ENCODE measurements at places on chromosomes 12 and 14. TPM values are rescaled to one million over a fixed set of nuclear protein-coding genes. Genes with fewer than 3 reads are reported as not detected.
A peak's percentile ranks its signal among the peaks of the same experiment; 100 is the strongest.

DNA sequence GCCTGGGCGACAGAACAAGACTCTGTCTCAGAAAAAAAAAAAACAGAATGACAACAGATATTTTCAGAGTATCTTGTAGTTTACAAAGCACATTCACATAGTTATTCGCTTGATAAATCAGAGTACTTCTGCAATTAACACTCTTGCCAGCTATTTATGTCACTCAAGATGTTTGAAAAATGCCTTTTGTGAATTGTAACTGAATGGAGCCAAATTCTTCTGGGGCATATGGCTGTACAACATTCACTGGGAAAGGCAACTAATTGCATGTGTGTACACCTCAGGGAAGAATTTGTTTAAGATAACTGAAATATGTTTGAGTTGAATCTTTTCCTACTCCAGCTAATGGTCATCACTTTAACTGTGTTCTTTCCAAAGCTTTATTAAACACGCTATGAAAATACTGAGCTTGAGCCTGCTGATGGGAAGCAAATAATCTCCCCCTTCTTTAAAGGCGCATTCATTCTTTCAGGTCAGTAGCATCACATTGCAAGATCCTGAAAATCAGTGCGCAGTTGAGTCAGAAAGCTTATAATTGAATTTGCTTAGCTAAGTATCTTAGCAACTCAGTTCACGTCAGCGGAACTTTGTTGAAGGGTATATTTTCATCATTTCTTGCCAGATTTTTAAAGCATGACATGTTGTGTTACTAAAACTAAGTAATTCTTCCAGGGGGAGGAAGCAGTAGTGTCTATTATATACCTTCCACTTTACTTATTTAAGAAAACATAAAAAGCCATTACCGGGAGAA is 66.6 kb downstream of the SINHCAF start:
- DNase-seq: no peak

PMCH gene
- not detected for total RNA-seq

- DNase-seq: no peak
These were observed 5.6 kb upstream of the JAG2 start for GRCh38 chr14:105173901-105174894.

GRCh38 chr12:51009056-51009440 is 17.1 kb downstream of the SLC11A2 start:
- no peak for DNase-seq

- DNase-seq: no peak
These were observed 477.1 kb downstream of the FSCB start for GRCh38 chr14:44029933-44030332.

GRCh38 chr12:11798006-11798708 is 148.7 kb downstream of the ETV6 start:
- no peak for DNase-seq

- DNase-seq: no peak
These were observed 61.0 kb upstream of the RERGL start for GRCh38 chr12:18151036-18151435.

DNA sequence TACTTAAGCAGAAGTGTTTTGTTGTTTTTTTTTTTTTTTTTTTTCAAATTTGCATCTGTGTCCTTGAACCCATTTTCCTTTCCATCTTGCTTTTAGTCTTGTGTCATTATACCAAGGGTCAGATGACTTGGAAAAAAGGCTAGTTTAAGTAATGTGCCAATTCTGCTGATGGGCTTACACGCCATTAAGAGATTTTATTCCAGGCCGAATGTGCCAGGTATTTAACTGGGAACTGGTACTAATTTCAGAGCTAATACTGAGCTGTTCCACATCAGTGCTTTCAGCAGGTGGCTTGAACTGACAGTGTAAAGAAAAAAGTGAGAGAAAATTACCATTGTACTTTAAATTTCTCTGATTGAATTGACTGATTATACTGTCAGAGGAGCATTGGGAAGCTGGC is 224.9 kb downstream of the NPAS3 start:
- DNase-seq: no peak

- DNase-seq: no peak
These were observed 2.6 kb upstream of the KRT81 start for GRCh38 chr12:52293926-52294325.

ARMH4 gene
- not detected for total RNA-seq

- DNase-seq: peak; percentile 42
These were observed 46.7 kb downstream of the GXYLT1 start for GRCh38 chr12:42097971-42098370.

- peak; percentile 19 for DNase-seq
These were observed 178.0 kb downstream of the GRIP1 start for GRCh38 chr12:66500841-66501240.

DNA sequence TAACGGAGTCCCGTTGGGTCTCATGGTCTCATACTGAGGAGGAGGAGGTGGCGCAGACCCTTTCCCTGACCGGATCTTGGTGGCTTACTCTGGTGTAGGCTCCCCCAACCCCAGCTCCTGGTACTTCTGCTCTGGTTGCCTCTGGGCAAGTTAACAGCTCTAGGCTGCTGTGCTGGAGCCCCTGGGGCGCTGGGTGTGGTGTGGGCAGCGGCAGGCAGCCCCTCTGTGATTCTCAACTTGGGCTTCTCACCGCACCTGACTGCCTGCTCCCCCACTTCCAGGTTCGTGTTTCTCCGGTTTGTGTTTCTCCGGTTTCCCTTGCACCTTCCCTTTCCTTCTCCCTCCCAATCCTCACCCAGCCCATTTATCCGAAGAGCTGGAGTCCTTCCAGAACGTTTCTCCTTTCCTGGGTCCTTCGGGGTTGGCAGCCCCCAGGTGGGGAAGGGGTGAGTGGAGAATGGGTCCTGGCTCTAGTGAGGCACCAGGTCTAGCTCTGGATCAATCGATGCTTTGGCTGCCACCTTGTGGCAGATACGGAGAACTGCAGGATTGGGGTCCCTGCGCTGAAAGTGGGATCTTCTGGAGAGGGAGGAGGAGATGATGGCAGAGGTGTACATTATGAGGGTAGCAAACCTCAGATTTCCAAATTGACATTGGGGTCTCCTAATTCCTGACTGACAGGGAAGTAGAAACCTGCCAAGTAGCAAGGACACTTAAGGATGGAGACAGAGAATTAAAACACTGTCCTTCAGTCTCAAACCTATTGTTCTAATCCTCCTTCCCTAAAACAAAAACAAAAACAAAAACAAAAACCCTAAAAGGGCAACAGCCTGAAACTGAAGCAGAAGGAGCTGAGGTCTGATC is 8.3 kb downstream of the CISTR start:
- no peak for DNase-seq

- no peak for DNase-seq
These were observed 75.2 kb downstream of the GPR135 start for GRCh38 chr14:59389936-59390335.

DNA sequence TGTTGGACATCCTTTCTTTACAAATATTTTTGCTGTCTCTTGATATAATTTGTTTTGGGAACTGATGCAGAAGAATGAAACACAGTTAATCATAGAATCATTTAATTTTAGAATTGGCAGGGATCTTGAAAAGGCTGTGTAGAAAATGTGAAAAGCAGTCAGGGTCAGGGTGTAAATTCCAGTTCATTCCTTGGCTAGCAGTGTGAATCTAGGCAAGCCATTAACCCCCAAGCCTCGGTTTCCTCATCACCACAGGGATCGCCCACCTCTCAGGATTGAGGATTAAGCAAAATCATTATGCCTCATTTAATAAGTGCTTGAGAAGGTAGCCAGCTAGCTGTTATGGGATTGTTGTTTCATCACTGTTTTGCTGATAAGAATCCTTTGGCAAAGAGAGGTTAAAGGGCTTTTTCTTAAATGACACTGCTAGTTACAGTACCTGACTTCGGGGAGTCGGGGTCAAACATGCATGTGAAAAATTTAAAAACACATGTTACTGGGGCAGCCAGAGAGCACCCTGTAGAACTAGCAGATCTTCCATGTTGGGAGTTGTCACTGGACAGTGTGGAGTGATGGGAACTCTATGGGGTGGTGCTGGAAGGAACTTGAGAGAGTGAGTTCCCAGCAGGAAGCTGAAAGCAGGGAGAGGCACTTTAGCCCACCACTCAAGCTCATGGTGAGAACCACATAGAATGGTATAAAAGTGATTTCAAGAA is 10.7 kb downstream of the TNFRSF1A start:
- no peak for DNase-seq

DNA sequence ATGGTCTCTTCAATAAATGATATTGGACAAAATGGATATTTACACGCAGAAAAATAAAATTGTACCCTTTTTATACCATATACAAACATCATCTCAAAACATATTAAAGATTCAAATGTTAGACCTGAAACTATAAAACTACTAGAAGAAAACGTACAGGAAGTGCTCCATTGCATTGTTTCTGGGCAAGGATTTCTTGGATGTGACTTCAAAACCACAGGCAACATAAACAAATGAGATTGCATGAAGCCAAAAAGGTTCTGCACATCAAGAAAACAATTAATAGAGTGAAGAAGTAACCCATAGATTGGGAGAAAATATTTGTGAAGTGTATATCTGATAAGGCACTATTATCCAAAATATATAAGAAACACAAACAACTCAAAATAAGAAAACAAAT is 812.4 kb downstream of the NRXN3 start:
- no peak for DNase-seq

IGF1 gene
- total RNA-seq: 3.2 TPM

GRCh38 chr12:130573766-130574165 is 142.3 kb downstream of the RIMBP2 start:
- no peak for DNase-seq

GRCh38 chr14:22007363-22007762 is 333.7 kb upstream of the OR4E1 start:
- DNase-seq: no peak

DNA sequence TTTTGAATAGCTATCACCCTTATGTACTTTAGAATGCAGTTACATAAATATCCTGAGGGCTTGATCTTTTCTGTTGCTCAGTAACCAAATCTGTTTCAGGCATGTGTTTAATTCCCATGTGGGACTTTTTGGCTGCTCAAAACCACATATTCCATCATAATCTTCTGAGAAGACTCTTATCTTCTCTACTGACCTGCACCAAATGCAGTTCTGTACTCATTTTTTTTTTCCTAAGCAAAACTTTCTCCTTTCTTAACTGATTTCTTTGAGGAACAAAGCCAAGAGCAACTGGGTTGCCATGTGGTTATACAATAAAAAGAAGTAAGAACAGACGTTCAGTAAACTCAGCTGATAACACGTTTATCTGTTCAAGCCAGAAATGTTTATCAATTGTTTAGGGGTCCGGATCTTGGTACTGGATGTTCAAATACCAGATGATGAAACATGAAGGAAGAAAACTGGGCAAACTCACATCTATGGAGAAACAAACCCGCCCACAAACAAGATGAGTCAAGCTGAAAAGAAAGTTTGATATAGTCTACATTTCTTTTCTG is 50.1 kb downstream of the TMEM132C start:
- DNase-seq: no peak

DNA sequence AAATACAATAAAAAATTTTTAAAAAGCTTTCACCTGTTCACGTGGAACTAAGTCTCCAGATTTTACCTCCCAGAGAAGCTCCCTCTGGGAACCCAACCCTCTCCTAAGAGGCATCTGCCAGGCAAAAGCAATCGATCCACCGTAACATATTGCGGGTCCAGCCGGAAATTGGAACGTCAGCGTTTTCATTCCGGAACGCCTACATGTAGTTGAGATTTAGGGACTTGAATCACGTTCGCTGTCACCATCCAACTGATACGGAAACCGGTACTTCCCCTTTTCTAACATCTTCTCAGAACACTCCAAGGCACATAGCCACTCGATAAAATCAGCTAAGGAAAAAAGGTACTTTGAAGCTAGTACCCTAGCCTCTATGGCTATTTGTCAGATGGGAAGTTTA is 70.3 kb downstream of the COX16 start:
- peak; percentile 19 for DNase-seq

- no peak for DNase-seq
These were observed 80.4 kb upstream of the TRHDE start for GRCh38 chr12:72191761-72192160.

GRCh38 chr12:124713041-124713435 is 145.6 kb upstream of the NCOR2 start:
- DNase-seq: peak; percentile 4

GRCh38 chr14:96584199-96584906 is 82.2 kb downstream of the PAPOLA start:
- no peak for DNase-seq

- peak; percentile 39 for DNase-seq
These were observed 12.4 kb downstream of the TTLL5 start for GRCh38 chr14:75673345-75674035.

GRCh38 chr14:101104485-101104884 is 201.0 kb upstream of the RTL1 start:
- DNase-seq: no peak

DNA sequence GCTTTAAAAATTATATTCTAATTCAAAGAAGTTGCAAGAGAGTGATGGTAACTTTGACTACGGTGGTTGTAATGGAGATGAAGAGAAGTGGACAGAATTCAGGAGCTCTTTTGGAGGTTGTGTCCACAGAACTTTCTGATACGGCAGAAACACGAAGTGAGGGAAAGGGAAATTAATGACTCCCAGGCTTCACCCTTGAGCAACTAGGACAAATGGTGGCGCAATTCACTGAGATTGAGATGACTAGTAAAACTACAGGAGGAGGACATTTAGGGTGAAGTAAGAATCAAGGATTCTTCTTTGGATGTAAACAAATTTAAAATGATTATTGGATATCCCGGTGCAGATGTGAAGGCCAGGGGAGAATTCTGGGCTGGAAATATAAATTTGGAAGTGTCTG is 212.6 kb downstream of the PTPRO start:
- no peak for DNase-seq

GRCh38 chr12:22525426-22525825 is 18.9 kb downstream of the C2CD5 start:
- DNase-seq: no peak

All from GM12878 (cell line).